ENCODE measurements at places on chromosomes 2 and 18.

GRCh38 chr2:10775021-10775780, 37.4 kb downstream of the PDIA6 start:
- no peak for DNase-seq

DNA sequence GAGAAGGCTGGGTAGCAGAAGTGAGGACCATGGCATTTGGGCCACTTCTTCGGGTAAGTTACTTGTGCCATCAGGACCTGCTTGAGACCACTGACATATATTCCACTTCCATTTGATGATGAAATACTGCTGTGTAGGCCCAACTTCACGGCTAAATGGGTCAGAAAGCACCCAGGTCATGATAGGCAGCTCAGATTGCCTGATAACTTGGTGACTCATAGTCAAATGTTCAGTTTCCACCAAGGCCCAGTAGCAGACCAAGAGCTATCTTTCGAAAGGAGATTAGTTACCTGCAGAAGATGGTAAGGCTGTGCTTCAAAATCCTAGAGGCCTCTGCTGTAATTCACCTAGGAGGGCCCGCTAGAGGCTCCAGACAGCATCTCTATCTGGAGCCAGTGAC, 31.8 kb upstream of the MEX3C start:
- DNase-seq, result no peak

DNA sequence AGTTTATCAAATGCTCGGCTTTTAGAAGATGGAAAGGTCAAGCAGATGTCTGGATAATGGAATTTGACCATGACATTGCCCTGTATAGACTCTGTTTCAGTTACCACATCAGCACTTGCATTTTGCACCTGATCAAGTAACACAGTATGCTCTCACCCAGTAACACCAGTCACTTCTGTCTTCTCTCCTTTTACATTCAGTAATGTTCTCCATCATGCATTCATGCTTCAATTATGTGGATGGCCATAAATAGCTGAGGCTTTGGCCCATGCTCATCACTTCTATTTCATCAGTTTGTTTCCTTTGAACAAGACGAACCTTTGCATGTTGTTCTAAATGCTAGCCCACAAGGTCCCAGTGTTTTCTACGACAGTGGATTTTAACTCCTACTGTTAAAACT, 322.9 kb upstream of the ACVR2A start:
- no peak for DNase-seq

GRCh38 chr2:44753552-44754285, 187.8 kb upstream of the SIX3 start:
- DNase-seq, result peak; percentile 97

DNA sequence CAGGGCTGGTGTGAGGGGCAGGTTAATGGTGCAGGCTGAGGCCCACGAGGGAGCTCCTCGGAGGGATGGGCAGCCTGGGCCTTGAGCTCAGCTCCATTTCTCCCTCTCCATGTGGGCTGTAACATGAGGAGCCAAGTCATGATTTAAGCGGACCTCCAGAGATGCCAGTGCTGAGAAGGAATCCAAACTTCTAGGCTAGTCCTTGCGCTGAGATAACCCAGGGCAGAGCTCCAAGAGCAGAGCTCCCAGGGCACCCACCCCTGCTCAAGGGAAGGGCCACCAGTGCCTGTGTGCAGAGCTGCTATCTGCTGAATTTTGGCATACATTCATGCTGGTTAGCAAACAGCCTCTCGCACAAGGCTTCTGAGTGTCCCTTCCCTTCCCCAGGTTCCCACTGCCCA, 95.1 kb downstream of the MRO start:
- no peak for DNase-seq

DNA sequence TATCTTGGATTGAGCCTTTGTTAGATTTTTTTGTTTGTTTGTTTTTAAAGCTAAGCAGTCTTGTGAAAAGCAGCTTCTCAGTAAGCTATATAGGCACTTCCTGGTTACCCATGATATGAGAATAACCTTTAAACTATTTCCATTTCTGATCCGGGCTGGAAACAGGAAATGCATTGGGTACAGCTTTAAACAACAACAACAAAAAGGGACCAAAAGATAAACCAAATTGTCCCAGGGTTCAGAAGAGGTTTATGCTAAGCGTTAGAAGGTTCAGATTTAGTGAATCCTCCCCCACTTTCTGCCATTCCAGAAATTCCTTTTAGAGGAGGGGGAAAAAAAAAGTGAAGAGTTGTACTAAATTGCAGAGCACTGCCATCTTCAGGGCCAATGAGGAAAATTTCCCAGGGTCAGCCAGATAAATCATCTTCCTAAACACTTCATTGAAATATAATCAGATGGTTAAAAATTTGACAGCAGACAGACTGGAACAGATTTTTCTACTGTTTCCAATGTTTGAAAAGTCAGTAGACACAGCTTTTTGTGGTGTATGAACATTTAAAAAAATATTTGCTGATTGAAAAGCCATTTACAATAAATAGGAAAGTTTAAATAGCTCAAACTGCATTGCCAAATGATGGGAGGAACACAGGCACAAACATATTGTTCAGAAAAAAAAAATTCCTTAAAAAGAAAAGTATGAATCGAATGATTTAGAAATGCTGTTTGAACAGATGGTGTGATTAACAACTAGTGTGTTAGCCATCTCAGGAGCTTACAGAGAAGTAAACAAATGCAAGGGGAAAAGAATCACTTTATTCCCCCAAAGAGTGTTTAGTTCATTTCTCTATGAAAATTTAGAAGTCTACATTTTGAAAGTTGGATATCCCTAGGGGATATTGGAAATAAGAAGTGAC, 189.9 kb upstream of the TANK start:
- peak; percentile 47 for DNase-seq

DNA sequence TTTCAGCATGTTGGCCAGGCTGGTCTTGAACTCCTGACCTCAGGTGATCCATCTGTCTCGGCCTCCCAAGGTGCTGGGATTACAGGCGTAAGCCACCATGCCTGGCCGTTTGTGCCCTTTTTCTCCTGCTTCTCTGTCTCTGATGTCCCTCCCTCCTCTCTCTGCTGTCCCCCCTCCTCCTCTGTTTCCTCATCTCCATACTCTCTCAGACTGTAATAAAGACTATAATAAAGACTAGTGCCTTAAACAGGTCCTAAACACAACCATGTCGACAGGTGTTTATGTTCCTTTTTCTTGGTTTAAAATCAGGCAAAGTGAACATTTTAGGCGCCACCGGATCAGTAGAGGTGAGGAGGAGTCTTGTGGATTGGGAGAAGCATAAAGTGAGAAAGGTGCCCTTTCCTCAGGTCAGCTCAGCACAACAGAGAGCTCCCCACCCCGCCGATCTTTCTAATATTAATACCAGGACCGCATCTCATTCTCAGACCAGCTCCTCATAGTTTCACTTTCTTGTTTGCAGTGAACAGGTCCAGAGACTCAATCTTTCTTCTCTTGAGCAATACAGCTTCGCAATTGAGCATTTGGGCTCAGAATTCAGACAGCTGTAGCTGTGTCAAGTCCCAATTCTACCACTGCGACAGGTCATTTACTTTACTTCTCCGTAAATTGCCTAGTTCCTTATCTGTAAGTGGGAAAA, 23.7 kb downstream of the TIMM21 start:
- DNase-seq, result peak; percentile 12

- DNase-seq, result peak; percentile 47
Measured at GRCh38 chr18:45386041-45386655, 229.1 kb upstream of the SLC14A2 start.

DNA sequence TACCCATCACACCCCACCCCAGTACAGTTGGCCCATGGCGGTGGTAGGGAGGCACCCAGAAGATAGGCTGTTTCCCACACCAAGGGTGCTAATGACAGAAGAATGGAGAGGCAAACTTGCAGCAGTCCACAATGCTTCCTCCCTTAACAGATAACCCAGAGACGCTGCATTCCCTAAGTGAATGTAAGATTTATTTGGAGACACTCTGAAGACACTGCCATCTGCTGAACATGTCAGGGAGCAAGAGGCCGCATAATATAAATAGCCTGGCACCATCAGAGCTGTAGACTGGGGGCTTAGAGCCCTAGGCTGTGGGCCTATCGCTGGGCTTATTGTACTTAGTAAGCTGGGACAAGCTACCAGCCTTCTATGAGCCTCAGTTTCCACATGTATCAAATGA, 2.2 kb upstream of the IWS1 start:
- DNase-seq, result peak; percentile 57

- no peak for DNase-seq
Measured at GRCh38 chr2:50785816-50786215, 246.1 kb downstream of the NRXN1 start.

- no peak for DNase-seq
Measured at GRCh38 chr2:134558208-134558830, 160.5 kb downstream of the TMEM163 start.

DNA sequence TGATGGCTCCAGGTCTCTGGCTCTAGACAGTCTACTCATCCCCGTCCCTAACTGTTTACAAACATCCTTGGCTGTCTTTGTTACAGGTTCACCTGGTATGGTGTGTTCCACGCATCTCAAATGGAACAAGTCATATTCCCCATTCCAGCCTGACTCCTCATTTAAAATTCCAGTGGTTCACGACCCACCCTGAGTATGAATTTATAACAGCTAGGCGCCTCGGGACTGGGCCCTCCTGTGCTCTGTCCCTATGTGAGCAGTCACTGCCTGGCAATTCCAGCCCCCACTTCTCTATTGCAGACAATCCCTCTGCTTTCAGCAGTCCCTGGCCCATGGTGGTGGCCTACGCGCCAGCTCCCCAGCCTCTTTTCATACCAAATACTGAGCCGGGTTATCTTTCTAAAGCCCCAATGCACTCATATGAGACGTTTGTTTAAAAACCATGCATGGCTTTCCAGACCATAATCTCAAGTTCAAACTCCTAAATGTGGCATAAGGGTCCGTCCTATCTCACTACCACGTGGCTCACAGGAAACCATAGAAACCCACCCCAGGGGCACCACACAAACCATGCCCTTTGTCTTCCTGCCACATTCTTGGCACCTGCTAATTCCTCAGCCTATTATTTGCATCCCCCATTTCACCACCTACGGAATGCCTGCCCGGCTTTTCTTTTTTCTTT, 1.6 kb downstream of the SERPINB8 start:
- no peak for DNase-seq

GRCh38 chr2:49843314-49843713, 689.0 kb upstream of the FSHR start:
- DNase-seq, result no peak

GRCh38 chr2:215817046-215817445, 196.3 kb downstream of the MREG start:
- DNase-seq, result no peak

DNA sequence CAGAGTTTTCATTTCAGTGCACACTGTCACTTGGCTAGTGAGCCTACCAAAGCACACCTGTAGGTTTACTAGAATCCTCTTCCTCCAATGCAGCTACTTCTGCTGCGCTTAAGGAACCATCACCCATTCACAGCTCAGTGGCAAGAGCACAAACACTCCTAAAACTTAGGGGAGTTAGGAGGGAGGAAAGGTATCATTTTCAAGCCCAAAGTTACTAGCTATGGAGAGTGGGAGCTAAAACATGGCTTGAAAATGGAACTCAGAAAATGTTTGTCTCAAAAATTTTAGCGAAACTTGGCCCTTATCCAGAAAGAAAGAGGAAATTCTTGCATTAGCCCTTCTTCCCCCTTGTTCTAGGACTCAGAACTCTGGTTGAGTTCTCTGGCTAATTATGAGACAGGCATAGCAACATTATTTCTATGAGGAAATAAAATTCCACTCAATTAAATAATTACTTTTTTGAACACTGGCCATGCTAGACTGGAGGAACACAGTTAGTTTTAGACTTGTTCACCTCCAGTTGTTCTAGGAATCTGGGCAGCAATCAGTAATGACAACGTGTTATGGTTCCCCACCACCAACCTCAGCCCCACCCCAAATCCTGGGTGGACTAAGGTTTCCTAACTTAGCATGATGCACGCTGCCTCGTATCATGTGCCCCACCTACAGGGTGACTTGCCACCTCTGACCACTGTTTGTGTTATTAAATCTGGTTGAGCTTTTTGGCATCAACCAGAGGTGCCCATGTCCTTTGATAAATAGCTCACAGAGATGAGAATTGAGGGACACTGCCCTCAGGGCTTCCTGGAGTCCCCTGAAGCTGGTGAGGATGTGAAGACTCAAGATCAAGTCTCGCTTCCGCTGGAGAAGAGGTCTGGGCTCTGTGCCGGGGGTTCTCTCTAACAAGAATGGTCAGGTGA, 32.8 kb downstream of the LPIN2 start:
- peak; percentile 35 for DNase-seq

- no peak for DNase-seq
Measured at GRCh38 chr2:157324331-157324843, 1.2 kb downstream of the ERMN start.

DNA sequence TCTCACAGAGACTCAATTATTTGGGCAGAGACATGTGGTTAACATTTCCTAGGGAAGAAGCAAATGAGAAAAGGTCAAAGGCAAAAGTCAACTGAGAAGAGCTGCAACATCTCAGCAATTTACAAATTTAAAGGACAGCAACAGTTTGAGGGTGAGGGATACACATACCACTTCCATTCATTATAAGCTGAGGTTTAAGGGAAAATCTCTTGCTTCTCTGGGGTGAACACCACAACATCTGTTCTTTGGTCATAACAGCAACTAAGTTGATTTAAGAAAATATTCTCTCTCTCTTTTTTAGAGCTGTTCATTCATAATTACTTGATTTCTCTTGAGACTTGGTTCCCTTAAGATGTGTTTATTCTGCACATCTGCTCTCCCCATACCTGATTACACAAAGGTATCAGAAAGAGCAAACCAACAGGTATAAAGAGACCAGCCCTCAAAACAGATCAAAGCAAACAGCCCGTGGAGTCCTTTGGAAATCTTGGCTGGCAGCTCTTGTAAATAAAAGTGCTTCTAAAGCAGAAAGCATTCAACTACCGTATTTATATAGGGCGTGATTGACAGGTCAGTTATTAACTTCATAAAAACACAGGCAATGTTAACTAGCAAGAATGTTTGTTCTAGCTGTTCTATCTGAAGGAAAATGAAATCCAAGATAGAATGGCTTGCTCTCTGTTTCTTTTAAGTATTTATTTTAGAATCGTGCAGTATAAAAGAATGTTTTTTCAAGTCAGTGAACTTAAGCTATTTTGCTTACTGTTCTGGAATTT, 132.8 kb downstream of the THADA start:
- no peak for DNase-seq

- DNase-seq, result no peak
Measured at GRCh38 chr18:11020161-11020853, 129.1 kb downstream of the PIEZO2 start.

DNA sequence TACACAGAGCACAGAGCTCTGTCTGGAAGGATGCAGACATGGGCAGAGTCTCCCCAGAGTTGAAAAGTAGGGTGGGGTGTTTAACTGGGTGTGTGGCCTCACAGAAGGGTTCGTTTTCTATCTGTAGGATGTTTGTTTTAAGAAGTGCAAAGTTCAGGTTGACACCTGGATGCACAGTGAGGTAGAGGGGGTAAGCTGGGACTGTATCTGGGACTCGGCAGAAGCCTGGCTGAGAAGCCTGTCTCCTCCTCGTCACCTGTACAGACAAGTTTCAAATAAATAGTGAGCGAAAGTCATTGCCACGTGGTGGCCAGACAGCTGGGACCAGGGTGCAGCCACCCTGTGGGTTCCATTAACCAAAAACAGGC, 145.9 kb downstream of the KLHL29 start:
- DNase-seq, result no peak

GRCh38 chr2:64581777-64582539, 57.8 kb downstream of the AFTPH start:
- no peak for DNase-seq

GRCh38 chr2:206031162-206031784, 54.7 kb downstream of the INO80D start:
- no peak for DNase-seq

GRCh38 chr2:144233733-144234541, 286.0 kb downstream of the ZEB2 start:
- DNase-seq, result no peak
